T follicular helper cell (primary cell): ENCODE measurements at places on chromosomes 5 and 9.

GRCh38 chr5:130885691-130886090, 279.4 kb downstream of the HINT1 start:
- DNase-seq, result no peak

- DNase-seq, result no peak
Observed at GRCh38 chr5:53265043-53265442, 155.5 kb upstream of the MOCS2 start.

- no peak for DNase-seq
Observed at GRCh38 chr5:55151923-55152842, 7.8 kb upstream of the GPX8 start.

- DNase-seq, result no peak
Observed at GRCh38 chr5:72451741-72452505, 55.3 kb downstream of the ZNF366 start.
